CD4-positive, alpha-beta memory T cell (primary cell): ENCODE measurements at places on chromosomes 11 and 22.

DNA sequence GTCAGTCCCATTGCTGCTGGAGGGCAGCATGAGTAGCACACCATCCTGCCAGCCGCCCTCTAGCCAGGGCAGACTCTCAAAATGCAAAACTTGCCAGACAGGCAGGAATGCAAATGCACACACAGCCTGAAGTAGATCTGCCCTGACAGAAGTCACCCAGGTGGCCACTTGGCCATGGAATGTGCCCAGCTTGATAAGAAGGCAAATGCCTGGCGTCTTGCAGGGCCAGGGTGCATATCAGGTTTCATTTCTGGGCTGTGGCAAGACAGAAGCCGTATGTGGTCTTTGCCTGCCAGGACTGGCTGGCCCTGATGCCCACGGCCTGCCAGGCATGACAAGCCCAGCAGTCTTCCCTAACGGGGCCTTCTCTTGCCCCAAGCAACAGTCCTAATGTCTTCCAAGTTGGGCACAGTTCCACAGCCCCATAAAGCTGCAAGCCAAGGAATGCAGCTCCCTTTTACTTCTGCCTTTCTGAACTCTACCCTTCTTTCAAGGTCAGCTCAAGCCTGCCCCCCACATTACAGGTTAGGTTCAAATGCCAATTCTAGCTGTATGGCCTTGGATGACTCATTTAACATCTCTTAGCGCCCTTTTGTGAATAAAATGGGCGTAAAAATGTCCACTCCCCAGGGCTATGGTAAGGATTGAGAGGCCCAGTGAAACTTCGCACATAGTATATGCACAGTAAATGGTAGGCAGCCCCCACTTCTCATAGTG is 29.7 kb downstream of the POU2AF3 start:
- no peak for DNase-seq

- no peak for DNase-seq
These were observed 2.9 kb downstream of the GRIA4 start for GRCh38 chr11:105612771-105613170.

- DNase-seq: no peak
These were observed 3.3 kb upstream of the LIN7C start for GRCh38 chr11:27509908-27510307.

DNA sequence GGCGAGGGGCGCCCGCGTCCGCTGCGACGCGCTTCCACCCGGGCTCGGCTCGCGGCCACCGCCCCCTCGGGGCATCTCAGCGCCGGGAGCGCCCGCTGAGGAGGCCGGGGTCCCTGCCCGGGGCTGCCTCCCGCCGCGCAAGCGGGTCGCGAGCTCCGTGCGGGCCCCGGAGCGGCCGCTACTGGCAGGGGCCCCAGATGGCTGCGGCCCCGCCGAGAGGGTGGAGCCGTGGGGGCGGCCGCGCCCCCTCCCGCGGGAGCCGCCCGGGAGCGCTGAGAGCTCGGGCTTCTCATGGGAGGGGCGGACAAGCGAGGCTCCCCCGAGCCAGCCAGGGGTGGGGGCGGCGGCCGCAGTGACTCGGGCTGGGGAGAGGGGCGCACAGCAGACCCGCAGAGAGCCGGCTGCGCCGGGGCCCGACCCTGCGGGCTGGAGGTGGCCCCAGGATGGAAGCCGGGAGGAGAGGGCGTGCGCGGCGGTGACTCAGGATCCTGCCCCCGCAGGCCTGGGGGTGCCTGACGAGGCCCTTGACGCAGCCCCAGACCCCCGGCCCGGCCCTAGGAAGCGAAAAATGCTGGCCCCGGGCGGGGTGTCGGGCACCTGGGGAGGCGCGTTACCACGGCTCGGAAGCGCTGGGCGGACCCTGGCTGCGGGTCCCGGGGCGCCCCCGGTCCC is 603 bp upstream of the ZFTA start:
- DNase-seq: peak; percentile 44

DNA sequence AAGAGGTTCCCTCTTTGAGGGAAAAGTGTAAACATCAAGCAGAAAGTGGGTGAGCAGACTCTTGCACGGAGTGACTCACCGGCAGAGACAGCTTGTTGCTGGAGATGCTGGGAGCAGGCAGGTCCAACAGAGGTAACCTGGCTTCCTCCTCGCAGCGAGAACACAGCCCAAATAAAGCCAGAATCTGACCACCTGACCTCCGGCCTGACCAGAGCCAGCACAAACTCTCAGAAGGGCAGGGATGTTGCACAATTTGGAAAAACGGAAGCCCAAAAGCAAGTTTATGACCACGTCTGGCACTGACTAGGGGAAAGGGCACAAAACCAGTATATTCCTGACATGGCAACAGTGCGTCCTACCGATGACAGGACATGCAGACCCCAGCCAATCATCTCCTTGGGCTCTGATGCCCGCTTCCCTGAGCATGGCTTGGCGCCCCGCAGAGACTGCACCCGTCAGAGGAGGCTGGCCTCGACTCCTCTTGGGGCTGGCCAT is 5.4 kb downstream of the SMCO4 start:
- no peak for DNase-seq

DNA sequence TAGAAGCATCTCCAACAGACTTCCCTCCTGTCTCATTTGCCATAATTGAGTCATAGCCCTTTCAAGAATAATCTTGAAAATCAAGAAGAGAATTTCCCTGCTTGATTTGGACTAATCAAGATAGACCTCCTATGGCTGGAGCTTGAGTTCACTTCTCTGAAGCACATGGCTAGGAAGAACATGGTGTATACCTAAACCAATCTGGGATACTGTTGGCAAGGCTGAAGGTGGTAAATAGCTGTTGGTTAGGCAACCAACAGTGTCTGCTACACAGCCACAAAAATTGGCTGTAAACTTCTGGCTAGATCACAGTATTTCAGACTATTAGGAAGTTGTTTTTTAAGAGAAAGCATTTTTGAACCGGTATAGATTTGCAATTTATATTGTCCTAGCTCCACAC is 4.9 kb downstream of the CRYAB start:
- no peak for DNase-seq

DNA sequence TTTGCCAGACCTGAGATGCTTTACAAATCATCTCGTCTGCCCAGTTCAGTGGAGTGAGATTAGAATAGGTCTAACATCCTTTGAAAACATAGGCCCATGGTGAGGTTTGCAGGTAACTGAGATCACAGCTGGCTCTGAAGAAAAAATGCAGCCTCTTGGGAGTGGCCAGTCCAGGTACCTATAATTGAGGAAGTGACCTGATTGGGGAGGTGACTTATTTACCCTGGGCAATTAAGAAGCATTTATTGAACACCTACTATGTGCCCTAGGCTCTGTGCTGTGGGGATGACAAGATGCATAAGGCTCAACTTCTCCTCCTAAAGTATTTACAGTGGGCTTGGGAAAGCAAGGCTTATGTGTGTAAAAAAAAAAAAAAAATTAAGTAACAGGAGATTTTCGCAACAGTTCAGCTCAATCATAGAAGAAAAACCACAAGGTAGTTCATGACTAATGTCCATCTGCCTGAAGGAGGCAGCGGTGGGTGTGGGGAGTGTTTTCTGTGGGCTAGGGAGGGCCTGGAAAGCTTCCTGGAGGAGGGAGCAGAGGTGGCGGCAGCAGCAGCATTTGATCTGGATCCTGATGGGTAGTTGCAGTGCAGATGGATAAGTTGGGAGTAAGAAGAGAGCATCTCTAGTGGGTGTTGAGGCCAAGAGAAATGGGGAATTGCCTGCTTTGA is 16.1 kb downstream of the MICAL2 start:
- no peak for DNase-seq

- no peak for DNase-seq
These were observed 15.8 kb downstream of the NAV2 start for GRCh38 chr11:19728436-19728835.

DNA sequence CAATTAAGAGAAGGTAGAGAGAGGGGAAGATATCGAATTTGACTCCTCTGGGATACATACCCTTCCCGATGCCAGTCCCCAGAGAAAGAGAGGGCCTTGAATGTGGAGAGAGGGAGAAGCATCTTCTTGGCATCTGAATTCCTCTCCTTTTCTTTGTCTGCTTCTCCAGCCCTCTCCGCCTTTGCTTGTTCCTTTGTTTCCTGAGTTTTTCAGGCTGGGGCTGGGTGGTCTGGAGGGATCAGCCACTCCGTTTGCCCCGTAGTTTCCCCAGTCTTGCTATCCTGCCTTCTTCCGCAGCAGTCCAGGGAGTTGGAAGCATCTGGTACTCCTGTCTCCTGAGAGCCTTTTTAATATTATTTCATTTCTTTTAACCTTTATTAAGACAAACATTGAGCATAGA is 107.1 kb upstream of the CADM1 start:
- no peak for DNase-seq

DNA sequence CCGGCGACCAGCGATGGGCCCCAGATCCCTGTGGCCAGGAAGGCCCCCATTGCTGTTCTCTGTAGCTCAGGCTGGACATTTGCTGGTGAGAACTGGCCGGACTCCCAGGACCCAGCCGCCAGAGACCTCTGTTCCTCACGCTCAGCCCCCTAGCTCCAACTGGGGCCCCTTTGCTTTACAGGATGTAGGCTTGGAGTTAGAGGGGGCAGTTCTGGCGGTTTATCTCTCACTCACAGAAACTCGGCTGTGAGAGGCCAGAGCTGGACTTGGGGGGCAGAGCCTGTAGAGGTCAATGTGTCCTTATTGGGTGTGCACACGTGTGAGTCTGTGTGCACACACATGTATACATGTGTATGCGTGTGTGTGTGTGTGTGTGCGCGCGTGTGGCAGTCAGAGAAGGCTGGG is 502 bp downstream of the SMIM38 start:
- no peak for DNase-seq

DNA sequence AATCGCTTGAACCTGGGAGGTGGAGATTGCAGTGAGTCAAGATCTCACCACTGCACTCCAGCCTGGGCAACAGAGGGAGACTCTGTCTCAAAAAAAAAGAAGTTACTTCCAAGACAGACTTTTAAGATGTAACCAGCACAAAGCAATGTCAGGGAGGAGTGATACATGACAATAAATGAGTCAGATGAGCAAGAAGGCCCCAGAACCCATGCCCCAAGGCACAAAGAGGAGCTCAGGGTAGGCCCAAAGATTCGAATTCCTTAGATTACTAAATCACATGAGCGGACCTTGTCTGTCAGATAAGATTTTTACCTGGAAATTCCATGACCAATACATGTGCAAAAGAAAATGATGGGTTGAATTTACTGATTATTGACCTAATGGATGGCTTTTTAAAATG is 10.5 kb upstream of the JHY start:
- no peak for DNase-seq

GRCh38 chr22:44461614-44462013 is 36.4 kb downstream of the RTL6 start:
- no peak for DNase-seq

DNA sequence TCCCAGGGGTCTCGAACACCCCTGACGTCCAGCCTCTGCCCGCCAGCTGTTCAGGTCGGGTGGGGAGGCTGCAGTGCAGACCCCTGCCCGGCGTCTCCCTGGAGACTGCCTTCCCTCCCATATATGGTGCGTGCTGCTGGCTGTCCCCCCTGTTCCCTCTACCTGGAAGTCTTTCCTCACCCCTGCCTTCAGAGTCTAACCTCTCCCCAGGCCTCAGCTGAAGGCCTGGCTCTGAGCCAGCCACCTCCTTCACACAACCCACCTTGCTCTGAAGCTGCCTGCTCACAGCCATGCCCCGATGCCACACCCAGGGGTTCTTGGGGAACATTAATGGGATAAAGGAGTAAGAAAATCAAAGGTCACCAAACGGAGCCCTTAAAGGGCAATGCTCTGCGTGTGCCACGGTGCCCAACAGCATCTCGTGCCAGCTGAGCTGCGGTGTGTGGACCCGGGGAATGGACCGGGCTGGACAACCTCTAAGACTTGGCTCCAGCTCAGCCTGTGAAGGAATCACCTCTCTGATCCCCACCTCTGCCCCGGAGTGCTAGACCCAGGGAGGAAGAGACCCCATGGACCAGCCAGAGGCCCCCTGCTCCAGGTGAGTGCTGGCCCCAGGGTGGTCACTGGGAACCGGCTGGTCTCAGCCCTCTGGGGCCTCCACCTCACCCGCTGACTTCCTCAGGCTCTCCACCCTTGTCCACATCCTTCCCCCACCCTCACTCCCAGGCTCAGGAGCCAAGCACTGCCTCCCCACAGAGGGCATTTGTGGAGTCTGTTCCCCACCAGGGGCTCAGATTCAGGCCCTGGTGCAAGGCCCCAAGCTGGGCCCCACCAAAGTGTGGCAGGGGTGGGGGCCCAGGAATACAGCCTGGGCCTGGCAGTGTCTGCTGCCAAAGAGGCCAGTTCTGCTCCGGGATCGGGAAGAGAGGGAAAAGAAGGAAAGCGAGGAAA is at the start of gene NLRP6:
Gene NLRP6 (plus strand): TSS at position 407 of the 951 bp plus-strand sequence. CDS start 163 bp downstream, at position 570.
- DNase-seq: no peak

DNA sequence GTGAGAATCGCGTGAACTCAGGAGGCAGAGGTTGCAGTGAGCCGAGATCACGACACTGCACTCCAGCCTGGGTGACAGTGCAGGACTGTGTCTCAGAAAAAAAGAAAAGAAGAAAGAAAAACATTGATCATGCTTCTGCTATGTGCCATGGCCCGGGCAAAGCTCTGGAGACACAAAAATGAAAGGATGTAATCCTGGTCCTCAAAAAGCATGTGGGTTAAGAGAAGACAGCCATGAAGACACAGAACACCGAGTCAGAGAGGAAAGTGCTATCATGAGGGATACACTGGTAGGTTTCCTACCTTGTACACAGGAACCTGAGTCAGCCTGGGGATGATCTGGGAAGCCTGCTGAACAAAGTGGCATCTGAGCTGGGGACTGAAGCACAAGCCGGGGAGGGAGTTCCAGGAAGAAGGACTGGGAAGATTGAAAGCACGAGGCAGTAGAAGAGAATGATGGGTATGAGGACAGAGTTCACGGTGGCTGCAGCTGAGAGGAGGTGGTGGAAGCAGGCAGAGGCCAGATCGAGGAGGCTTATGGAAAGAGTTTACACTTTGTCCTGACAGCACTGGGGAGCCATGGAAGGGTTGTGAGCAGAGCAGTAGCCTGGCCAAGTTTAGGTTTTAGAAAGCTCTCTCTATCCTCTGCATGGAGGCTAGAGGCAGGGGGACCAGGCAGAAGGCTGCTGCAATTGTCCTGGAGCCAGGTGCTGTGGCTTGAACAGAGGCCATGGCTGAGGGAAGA is 9.9 kb upstream of the MAFF start:
- DNase-seq: no peak

DNA sequence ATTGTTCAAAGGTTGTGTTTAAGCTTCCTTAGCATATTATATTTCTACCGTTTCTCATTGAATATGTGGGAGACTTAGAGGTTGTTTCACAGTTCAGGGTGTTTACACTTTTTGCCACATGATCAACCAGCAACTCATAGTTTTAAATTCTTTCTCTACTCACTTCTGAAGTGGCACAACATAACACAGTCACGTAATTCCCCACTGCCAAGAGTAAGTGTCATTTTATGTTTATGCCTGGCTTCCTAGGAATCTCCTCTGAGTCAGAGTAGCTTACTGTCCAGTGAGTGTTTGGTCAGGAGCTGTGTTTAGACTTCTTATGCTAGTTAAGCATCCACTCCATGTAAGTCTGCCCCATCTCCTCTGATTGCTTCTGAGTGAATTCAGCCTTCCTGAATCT is 520.8 kb upstream of the KIRREL3 start:
- DNase-seq: no peak

- DNase-seq: peak; percentile 96
These were observed 2.6 kb upstream of the BCL9L start for GRCh38 chr11:118928101-118928869.

GRCh38 chr22:50283821-50284220 is 13.6 kb upstream of the MAPK11 start:
- no peak for DNase-seq
